ENCODE measurements at places on chromosomes 2 and 18.

DNA sequence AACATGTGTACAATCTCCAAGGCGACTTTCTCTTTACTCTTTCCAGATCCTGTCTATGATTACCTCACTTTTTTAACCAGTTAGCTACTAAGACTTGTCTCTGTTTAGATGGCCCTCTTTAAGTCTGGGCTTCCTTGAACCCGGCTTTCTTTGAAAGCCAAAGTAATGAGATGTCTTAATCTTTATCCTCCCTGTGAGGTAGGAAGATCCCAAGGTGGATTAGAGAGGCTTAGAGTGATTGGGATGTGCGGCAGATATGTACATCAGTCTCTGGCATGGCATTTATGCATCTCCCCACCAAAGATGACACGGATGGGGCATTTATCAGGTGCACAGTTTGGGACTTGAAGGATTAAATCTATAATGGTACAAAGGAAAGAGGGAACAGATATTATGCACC, 186.3 kb downstream of the FSHR start:
- no peak for DNase-seq

DNA sequence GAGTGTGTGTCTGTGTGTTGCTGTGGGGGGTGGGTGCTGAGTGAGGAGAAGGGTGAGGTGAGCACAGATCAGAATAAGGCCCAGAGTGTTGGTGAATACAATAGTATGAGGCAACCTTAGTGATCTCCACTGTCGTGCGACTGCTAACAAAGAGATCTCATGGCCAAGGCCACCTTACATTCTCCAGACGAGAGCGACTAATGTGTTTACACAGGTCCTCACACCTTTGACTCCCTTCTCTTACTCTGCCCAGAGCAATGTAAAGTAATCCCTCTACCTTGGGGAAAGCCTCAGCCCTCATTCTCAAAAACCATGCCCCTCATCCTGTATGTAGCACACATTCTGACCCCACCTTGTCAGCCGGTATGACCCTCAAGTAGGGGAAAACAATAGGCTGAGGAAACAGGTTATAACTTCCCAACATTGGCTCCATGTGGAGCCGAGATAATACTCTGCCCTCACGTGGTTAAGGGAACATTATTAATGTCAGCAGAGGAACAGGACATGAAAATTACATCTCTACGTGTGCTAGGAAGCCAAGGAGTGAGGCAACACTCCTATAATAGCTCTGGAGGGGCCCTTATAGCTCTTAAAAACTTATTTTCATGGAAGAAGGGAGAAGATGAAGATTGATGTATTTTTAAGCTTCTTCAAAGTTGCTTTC, 323.0 kb upstream of the NT5C1B start:
- DNase-seq = no peak

GRCh38 chr18:28208712-28209265, 31.9 kb upstream of the CDH2 start:
- no peak for DNase-seq

DNA sequence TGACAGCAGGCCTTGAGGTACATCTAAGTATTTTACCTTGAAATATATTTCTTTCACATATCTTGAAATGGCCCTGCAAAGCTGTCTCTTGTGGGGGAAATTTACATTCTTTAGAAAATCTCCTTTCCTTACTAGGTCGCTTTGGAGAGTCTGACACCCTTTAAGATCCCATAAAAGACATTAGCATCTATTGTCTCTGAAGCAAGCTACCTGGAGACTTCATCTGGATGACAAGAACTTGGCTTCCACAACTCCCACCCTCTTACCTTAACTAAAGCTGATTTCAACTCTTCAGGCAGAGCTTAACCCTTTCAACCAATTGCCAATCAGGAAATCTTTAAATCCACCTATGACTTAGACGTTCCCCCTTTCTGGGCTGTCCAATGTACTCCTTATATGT, 219.3 kb downstream of the PIEZO2 start:
- DNase-seq = no peak
